ENCODE measurements at places on chromosomes 16 and 17.

DNA sequence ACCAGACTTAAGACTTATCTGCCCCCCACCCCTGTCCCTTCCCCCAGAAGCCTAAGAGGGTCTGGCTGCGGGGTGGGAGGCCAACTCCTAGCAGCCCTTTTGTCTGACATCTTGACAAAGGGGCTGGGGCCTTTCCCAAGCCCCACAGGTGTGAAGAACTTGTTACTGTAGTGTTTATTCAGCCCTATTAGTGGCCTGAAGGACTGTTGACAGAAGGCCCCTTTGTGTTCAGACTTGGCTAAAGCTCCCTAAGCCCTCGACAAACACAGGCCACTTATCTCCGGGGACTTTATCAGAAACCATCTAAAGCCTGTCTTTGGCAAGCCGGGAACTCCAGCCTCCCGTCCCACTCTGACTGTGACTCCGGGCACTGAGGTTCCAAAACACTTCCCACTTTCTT lies 129.8 kb downstream of the NTN1 start:
- no peak for DNase-seq

DNA sequence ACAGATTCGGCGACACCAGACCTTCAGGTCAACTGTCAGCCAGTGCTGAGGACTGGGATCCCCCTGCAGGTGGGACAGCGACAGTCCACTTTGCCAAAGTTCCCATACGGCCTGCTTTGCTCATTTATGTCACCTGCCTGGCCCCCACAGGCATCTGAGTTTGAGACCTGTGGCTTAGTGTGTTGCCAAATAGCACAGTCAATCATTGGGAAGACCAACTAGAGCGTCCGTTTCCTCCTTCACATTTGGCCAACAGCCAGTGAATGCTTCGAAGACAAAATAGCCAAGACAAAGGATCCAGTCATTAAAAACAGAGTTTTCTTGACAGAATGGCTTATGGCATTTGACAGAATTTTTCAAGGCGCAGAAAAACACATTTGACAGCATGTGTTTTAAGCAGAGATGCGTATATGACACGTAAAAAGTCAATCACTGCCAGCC lies 113.8 kb downstream of the ABCC12 start:
- no peak for DNase-seq

GRCh38 chr17:55842405-55843158 lies 91.7 kb downstream of the PCTP start:
- peak; percentile 7 for DNase-seq

GRCh38 chr17:81608082-81608481 lies 28.8 kb downstream of the NPLOC4 start:
- no peak for DNase-seq

- no peak for DNase-seq
Observed at GRCh38 chr16:85678821-85679220, 9.9 kb downstream of the GINS2 start.

DNA sequence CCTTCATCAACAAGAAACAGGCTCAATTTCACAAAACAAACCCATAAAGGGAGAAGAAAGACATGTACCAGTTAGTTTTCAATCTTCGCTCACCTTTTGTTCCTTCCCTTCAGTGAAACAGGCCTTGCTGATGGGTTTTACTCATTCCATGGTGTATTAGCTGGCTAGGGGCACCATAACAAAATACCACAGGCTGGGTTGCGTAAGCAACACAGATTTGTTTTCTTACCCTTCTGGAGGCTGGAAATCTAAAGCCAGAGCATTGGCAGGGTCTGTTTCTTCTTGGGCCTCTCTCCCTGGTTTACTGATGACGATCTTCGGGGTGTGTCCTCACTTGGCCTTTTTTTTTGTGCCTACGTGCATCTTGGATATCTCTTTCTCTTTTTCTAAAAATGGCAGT lies 383.4 kb upstream of the RBFOX1 start:
- DNase-seq, result no peak

GRCh38 chr17:32157225-32157624 lies 14.9 kb downstream of the RHOT1 start:
- peak; percentile 39 for DNase-seq

DNA sequence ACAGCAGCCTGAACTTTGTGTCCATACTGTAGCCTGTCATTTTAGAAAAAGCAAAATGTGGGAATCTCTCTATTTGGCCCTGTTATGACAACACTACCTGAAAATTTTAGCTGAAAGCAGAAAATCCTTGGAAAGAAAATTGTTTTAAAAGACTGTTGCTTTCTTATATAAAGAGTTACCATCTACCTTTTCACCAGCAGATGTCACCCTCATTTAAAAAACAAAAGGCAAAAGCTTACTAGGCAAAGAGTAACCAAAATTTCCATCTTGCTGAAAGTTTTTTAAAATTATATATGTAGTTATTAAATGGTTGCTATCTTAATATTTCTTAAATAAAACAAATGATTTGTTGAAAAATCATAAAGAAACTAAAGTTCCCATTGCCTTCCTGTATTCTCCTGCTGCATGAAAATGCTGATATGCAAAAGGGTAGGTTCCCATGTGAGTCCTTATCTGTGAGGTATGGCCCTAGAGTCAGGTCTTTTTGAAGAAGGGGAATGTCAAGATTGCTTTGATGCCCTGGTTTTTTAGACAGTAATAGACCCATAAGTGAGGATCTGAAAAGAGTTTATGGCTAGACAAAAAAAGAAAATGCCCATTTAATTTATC lies 61.0 kb downstream of the TNRC6C start:
- peak; percentile 63 for DNase-seq

DNA sequence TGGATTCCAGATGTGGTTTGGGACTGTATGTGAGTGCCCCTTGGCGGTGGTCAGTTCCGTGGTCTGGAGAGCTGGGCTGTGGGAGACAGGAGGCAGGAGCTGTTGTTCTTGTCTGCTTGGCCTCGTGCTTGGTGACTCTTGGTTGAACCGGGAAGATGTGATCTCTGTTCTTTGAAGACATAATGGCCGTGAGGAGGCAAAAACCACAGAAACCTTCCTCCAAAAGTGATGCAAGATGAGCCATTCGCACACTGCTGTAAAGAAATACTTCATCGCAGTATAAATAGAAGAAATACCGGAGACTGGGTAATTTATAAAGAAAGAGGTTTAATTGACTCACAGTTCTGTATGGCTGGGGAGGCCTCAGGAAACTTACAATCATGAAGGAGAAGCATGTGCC lies 128.8 kb downstream of the RAP1GAP2 start:
- no peak for DNase-seq

DNA sequence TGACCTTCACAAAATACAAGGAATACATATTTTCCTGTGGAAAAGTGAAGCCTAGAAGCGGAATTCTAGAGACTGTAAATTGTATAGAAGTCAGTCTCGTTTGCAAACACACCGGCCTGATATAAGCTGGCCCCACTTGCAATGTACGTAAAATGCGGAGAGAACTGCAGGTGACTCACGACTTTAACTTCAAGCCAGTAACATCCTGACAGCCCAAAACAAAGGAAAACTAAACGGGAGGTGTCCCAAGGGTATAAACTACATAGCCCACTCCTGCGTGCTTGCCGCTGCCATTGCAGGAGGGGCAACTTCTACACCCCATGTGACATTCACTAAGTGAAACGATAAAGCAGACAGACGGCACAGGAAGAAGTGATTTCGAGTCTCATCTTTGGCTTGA lies 101.6 kb downstream of the CYTH1 start:
- DNase-seq, result no peak

DNA sequence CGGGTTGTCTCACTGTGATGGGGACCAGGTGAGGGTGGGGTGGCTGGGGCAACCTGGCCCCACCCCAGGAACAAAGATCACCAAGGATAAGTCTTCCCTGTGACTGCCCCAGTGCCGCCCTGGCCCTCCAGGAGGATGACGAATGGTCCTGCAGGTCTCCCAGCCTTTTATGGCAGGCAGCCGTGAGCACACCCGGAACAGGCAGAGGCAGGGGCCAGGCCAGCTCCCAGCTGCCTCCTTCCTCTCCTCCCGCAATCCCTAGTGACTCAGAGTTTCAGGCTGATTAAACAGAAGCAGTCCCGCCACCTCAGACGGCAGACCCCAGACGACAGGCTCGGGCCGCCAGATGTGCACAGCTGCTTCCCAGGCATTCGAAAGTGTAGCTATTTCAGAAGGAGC lies 13.3 kb downstream of the JUP start:
- peak; percentile 59 for DNase-seq

GRCh38 chr17:58092101-58092796 lies 9.0 kb downstream of the DYNLL2 start:
- DNase-seq, result no peak

GRCh38 chr16:65938083-65938482 lies 428.4 kb upstream of the CDH5 start:
- no peak for DNase-seq

Measured in AG10803 (cell line).